ENCODE measurements at places on chromosomes 4 and X.

DNA sequence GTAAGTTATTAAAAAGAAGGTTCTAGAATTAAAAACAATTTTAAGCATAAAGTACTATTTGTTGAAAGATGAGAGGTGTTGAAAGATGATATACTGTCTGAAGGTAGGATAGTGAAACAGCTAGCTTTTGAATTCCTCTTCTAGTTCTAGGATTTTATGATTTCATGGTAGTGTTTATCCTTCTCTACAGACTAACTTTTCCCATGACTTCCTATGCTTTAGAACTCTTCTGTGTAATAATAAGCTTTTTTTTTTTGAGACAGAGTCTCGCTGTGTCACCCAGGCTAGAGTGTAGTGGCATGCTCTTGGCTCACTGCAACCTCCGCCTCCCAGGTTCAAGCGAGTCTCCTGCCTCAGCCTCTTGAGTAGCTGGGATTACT is 96.0 kb upstream of the NUDT6 start:
- no peak for DNase-seq

DNA sequence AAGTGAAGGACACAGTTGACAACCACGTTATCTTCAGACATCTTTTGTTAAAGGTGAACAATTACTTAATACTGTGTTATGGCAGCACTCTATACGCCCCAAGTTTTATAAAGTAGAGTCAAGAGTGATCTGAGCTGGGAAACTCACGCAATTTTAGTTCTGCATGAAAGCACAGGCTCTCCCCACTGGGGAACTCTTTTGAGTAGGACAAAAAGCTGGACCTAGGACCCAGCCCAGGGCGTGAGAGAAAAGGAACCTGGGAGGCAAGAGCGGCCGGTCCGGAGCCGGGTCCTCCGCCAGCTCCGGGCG is 152.6 kb upstream of the SLC4A4 start:
- DNase-seq = no peak

- DNase-seq = no peak
These were observed 31.3 kb upstream of the CLDN24 start for GRCh38 chr4:183353557-183353956.

GRCh38 chr4:15182600-15183220 is 180.4 kb downstream of the CPEB2 start:
- DNase-seq = no peak

DNA sequence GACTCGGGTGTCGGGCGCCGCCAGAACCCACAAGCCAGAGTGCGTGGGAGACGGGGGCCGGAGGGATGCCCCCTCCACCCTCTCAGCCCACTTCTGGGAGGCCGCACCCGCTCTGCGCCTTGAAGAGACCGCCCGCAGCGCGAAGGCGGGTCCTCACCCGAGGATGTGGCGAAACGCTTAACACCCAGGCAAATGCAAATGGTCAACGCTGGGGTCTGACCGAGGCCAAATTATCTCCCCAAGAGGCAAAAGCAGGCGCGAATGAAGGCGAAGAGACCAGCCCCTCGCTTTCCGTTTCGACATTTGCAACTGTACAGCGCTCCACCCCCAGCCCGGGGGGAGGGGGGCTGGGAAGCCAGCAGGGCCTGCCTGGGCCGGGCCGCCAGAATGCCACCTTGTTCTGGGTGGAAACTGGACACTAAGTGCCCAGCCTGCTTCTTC is 137.7 kb upstream of the ZIC3 start:
- DNase-seq = no peak

GRCh38 chrX:149830192-149830873 is 48.6 kb downstream of the MAGEA9 start:
- peak; percentile 3 for DNase-seq

DNA sequence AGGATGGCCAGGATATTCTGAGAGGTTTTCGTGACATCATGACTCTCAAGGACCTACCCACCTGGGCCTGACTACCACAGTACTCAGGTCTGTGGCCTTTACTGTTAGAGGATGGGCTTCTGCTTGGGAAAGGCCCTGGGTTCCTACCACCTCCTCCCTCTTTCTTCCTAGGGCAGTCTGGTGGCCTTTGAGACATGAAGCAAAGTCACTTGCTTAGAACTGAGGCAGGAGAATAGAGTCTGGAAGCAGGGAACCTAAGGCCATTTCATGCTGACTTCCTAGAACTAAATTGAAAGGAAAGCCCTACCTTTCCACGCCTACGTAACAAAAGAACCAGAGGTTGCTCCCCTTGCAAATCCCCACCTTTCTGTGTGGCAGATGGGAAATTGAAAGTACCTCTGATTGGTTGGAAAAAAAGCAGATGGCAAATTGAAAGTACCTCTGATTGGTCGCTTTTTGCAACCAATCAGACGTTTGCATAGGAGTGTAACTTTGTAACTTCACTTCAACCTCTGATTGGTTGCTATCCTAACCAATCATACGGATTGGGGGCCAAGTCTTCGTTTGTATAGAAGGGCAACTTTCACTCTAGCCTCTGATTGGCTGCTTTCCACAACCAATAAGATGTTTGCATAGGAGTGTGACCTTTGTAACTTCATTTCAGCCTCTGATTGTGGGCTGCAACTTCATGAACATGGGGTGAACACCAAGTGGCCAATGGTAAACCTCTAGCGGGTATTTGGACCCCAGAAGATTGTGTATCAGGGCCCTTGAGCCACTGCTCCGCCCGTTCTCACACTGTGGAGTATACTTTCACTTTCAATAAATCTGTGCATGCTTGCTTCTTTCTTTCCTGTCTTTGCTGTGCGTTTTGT is 9.9 kb upstream of the AKAP14 start:
- peak; percentile 11 for DNase-seq

DNA sequence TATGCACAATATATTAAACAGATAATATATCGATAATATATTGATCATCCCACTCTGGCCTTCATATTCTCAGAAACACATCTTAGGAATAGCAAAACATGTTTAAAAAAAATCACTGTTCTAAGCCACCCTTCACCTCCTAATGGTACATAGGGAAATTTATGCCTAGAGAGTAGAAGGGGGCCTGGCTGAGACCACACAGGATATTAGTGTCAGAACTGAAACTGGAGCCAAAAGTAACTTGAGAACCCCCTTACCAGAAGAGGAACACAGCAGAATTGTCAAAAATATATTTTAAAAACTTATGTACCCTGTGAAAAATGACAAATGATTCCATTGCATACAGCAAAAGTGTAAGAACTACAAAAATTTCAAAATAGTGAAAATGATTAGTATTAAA is 173.1 kb downstream of the VSIG4 start:
- DNase-seq = no peak

DNA sequence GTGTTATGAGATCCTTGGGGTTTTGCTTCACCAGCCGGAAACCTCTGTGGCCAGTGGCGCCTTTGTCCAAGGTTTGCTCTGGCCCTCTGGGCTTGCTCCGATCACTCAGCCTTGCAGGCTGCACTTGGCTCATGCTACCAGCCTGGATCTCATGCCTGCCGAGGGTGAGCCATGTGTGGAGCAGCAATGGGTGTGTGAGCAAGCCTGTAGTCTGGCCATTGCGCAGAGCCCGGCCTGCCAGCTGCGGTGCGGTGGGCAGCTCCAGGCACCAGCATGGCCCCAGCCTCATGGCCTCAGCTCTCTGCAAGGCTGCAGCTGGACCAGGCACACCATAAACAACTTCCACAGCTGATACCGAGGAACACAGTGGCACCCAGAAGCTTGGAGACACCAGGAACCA is 17.8 kb downstream of the SULT1B1 start:
- no peak for DNase-seq

- DNase-seq = peak; percentile 22
These were observed 556.1 kb downstream of the SPRY1 start for GRCh38 chr4:123952530-123953274.

DNA sequence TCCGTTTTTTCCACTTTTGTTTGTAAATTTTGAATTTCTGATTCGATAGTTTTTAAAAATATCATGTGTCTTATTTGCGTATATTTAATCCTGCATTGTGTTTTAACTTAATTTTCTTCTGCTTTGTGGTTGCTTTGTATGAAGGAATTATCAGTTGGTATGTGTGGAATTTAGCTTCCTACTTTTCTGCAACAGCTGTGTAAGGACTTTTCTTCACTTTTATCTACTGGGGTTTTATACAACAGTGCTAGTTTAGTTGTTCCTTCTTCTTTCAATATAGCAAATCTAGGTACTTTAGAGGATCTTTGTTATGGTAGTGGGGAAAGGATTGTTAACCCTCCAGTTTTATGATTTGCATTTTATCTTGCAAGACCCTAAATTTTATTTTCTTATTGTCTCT is 410.3 kb downstream of the CCSER1 start:
- no peak for DNase-seq

- DNase-seq = no peak
These were observed 2.1 kb upstream of the IL2 start for GRCh38 chr4:122458625-122459024.

DNA sequence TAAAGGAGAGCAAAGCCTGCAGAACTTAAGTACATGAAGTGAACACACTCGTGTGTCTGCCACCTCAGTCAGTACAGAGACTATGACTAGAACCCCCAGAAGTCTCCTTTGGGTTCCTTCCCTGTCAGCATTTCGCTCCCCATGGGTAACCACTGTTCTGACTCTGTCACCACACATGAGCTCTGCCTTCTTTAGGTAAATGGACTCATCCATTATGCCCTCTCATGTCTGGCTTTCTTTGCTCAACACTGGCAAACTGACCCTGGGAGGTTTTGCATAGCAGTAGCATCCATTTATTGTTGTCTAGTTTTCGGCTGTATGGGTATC is 38.5 kb downstream of the TBC1D14 start:
- DNase-seq = no peak

DNA sequence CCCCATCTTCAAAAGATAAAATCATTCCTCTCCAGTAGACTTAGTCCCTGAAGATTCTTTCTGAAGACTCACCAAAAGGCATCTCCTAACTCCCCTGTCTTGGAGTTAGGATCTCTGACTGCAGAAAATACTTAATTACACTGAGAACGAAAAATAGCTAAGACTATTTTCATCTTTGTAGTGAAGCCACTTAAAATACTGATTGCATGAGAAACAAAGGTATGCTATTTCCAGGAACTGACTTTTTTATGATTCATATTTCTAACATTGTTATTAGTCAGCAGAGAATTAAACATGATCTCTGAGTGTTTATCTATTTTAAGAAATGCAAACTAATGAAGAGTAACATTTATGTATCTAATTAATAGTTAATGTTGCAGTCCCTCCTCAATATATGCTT is 71.8 kb upstream of the NR3C2 start:
- no peak for DNase-seq

GRCh38 chr4:123561525-123561924 is 164.9 kb downstream of the SPRY1 start:
- DNase-seq = no peak
